ENCODE measurements at places on chromosomes 7 and 10.

GRCh38 chr7:141700848-141701371, 1.1 kb downstream of the DENND11 start:
- DNase-seq: peak; percentile 33

- DNase-seq: no peak
Measured at GRCh38 chr10:36766940-36767339, 358.5 kb upstream of the ANKRD30A start.

GRCh38 chr10:14556285-14556956, 218.3 kb downstream of the FAM107B start:
- no peak for DNase-seq

GRCh38 chr10:123009105-123009820, 457 bp downstream of the ACADSB start:
- peak; percentile 41 for DNase-seq

DNA sequence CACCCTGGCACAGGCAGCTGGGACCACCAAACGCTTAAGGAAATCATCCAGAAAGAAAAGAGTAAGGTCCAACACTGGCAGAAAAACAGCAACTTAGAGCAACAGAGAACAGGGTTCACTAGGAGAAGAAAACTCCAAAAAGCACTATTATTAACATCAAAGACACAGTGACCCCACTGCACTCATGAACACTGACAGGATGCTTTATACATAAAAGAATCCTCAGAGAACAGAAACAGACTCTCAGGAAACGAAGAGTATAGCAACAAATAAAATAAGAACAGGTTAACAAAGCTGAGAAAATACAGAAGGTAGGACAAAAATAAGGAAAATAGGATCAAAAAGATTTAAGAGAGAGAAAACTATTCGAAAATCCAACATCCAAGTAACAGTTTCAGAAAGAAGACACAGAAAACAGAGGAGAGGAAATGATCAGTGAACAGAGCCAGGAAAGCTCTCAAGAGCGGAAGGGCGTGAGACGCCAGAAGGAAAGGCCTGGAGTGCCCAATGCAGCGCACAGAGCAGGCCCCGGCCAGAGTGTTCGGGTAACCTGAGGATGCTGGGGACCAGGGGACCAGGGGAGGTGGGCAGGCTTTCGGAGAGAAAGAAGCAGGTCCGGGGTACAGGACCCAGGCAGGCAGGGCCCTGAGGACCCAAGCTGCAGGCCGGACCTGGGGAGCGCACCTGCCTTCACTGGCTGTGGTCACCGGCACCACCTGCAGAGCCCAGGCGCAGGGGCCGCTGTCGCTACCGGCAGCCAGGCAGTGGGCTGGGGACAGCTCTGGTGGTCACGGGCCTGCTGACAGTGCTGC, 258.2 kb downstream of the MAD1L1 start:
- no peak for DNase-seq

GRCh38 chr10:53209944-53210611, 437.5 kb upstream of the MBL2 start:
- no peak for DNase-seq
